ENCODE measurements at places on chromosomes 4 and X. TPM values are rescaled to one million over a fixed set of nuclear protein-coding genes. Genes with fewer than 3 reads are reported as not detected.

GPR34 gene
- 5.6 TPM for polyA plus RNA-seq

UGT2B10 gene
- polyA plus RNA-seq = 0.14 TPM

PHEX gene
- 0.51 TPM for polyA plus RNA-seq

HTN1 gene
- 0.03 TPM for polyA plus RNA-seq

NHSL2 gene
- 10.2 TPM for polyA plus RNA-seq

TLR1 gene
- polyA plus RNA-seq = 3.3 TPM

BEND2 gene
- polyA plus RNA-seq = 0.03 TPM

ING2 gene
- 21.6 TPM for polyA plus RNA-seq

CLCN4 gene
- 5.2 TPM for polyA plus RNA-seq

HS6ST2 gene
- polyA plus RNA-seq = 27.8 TPM

TRAM1L1 gene
- polyA plus RNA-seq = 16.3 TPM

GRCh38 chrX:133085785-133086184, 11.1 kb downstream of the USP26 start:
- no peak for DNase-seq

- no peak for DNase-seq
Measured at GRCh38 chrX:21744060-21744459, 13.9 kb downstream of the SMPX start.

DNA sequence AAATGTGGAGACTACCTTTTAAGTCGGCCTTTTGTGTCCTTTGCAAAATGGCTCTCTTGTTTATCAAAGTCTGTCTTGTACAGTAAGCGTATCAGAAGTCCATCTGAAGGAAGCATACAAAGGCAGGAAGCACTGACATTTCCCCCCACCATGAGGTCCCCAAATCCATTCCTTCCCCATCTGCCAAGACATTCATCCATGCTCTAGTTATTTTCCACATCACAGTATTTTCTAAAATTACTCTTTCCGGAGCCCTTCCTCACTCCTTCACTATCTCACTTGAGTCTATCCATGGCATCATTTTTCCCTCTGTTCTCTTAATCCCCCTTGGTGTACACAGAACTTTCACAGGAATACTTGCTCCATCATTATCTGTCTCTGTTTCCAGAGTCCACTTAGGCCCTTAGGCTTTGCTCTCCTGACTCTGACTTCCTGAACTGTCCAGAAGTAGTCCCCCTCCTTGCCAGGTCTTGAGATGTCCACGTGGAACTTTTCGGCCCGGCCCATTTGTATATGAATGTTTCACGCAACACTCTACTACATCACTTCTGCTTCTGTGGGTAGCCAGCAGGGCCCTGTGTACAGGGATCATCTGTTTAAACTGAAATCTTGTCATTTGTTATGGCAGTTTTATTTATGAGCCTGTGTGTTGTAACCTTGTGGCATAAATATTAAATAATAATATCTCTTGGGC, 2.1 kb downstream of the SEL1L3 start:
- no peak for DNase-seq

GRCh38 chr4:116598980-116599789, 486.2 kb downstream of the TRAM1L1 start:
- no peak for DNase-seq

DNA sequence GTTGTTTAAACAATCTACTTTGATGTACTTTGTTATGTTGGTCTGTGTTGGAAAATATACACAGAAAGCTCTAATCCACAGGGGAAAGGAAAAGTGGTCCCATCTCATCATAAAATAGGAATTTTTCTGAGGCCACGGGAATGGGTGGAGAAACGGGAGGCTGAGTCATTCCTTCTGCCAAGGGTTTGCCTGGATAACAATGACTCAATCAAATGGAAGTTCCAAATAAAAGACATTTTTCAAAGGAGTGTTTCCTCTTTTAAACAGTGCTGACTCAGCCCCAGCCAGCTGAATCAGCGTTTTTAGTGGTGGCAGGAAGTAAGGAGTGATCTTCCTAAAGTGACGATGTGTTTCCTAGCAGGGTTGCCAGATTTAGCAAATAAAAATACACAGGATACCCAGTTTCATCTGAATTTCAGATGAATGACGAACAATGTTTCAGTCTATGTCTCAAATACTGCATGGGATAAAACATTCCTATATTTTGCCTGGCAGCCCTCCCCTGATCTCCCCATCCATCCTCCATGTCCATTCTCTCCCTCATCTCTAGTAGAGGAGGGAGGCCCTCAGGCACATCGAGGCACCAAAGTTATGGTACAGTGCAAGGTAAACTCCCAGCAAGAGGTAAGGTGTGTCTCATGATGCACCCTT, 345.4 kb upstream of the GATB start:
- DNase-seq = no peak

- DNase-seq = no peak
Measured at GRCh38 chr4:77217526-77217925, 60.5 kb downstream of the CCNG2 start.

DNA sequence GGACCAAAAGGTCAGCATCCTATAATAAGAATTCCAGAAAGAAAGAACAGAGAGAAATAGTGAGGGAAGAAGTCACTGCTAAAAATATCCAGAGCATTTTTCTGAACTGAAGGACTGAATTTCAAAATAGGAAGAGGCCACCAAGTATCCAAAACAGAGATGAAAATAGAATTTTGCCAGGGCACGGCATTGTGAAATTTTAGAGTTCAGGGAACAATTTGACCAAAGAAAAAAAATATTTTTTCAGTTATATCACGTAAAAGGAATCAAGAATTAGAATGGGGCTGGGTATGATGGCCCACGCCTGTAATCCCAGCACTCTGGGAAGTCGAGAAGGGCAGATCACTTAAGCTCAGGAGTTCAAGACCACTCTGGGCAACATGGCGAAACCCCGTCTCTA, 65.4 kb downstream of the FGFBP1 start:
- no peak for DNase-seq

GRCh38 chrX:48834383-48834709, 1.1 kb downstream of the PCSK1N start:
- no peak for DNase-seq

GRCh38 chr4:183790661-183791060, 114.4 kb upstream of the STOX2 start:
- DNase-seq = no peak

DNA sequence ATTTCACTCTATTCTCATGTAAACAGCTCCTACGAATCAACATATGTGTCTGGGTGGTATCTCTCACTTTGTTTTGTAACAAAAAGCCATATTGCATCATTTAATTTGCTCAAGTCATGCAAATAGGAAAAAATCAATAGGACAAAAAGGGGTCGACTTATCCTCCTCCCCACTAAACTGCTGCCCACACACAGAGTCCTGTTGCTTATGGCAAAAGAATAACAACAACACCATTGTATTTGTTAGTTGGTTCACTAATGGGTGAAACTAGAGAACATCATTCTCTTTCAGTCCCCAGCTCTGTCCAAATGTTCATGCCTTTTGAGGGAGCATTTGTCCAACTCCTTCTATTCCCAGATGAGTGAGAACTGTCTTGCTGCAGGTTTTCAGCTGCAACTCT, 2.1 kb downstream of the HHIP start:
- DNase-seq = no peak

GRCh38 chr4:5708449-5709206, at the start of gene EVC2:
EVC2 (minus strand) TSS chr4:5708559; CDS start chr4:5708513, 46 bp downstream.
- DNase-seq = no peak

DNA sequence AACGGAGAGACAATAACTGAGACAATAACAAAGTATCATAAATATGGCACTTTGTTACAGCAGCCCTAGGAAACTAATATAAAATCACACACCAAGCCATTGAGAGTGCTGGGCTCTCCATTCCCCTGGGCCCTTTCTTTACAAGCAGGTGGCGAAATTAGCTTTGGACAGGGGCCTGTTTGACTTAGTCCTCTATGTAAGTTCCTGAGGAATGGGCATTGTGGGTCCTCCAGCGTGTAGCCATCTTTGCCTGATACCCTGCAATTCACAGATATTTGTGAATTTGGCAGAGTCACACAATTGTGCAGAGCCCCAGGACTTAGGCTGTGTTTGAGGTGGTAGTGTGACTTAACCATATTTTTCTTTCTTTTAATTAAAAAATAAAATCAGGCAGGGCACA, 67.6 kb downstream of the BCOR start:
- no peak for DNase-seq

GRCh38 chrX:34638116-34638515, 19.0 kb downstream of the TMEM47 start:
- DNase-seq = no peak

GRCh38 chr4:87260477-87260876, 40.1 kb upstream of the KLHL8 start:
- no peak for DNase-seq

GRCh38 chr4:160386846-160387245, 1284.0 kb downstream of the RAPGEF2 start:
- DNase-seq = no peak

DNA sequence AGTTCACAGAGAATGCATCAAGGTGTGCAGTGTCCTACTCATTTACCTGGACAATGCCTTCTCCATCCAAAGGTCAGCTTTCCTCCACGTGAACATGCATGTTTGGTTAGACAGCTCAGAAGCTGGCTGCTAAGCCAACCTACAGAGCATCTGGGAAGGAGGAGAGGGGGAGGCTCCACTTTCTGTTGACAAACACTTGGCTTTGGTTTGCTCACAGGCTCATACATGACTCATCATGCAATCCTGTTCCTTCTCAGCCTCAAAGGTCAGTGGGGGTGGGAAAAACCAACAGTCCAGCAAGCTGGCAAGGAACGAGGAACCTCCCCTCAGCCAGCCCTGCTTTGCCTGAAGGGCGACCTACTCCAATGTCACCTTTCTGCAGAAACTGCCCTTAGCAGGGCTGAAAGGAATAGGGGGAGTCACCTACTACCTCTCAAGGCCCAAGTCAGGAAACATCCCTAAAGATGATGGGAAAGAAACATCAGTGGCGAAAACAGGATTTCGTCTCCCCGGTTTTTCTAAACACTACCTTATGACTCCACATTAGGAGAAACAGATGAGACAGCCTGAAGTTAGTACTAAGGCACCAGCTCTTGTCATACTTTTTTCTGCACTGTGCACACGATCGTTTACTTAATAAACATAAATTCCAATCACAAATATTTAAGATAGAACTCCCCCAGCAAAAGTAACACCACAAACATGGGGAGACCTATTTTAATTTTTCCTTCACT, 37.9 kb downstream of the RELL1 start:
- no peak for DNase-seq

DNA sequence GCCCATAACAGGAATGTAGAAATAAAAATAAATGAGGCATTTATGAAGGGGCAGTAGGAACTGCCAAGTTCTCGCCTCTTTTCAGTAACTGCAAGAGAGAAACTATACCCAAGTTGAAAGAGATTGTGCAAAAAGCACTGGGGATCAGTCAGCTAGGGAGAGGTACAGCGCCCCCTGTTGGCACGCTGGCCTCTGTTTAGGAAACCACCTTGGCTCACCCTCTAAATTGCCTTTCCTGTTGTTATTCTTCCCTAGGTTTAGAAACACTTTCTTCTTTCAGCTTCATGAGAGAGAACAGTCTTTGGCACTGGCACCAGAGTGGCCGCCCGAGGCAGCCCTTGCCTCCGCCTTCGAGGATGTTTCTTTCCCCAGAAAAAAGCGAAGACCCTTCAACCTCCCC, 348.5 kb downstream of the MID1IP1 start:
- DNase-seq = peak; percentile 38

- DNase-seq = no peak
Measured at GRCh38 chr4:147093206-147093605, 147.5 kb upstream of the TTC29 start.

- no peak for DNase-seq
Measured at GRCh38 chr4:114383721-114384120, 214.9 kb upstream of the UGT8 start.

DNA sequence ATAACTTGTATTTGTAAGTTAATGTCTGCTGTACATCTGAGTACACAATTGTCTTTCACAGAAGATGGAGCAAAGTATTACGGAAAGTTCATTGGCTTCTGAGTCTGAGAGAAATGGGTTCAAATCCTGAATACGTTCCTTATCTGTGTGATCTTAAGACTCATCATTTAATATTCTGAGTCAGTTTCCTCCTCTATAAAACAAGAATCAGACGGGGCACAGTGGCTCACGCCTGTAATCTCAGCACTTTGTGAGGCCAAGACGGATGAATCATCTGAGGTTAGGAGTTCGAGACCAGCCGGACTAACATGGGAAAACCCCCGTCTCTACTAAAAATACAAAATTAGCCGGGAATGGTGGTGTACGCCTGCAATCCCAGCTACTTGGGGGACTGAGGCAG, 57.8 kb downstream of the APBB2 start:
- DNase-seq = no peak

GRCh38 chr4:134144337-134144736, 57.3 kb downstream of the PABPC4L start:
- no peak for DNase-seq

- peak; percentile 3 for DNase-seq
Measured at GRCh38 chr4:46270986-46271596, 118.8 kb downstream of the GABRA2 start.

GRCh38 chr4:66558651-66559050, 888.4 kb upstream of the EPHA5 start:
- DNase-seq = no peak

GRCh38 chr4:126265888-126266287, 951.1 kb downstream of the FAT4 start:
- no peak for DNase-seq

GRCh38 chr4:132564920-132565319, 584.2 kb upstream of the PCDH10 start:
- no peak for DNase-seq

All from left renal cortex interstitium (tissue), 4 donors.